Brain pericyte (primary cell): ENCODE measurements at places on chromosomes 5 and 9.
A peak's percentile ranks its signal among the peaks of the same experiment; 100 is the strongest.

GRCh38 chr5:16932401-16932800 is 3.7 kb downstream of the MYO10 start:
- DNase-seq: no peak

DNA sequence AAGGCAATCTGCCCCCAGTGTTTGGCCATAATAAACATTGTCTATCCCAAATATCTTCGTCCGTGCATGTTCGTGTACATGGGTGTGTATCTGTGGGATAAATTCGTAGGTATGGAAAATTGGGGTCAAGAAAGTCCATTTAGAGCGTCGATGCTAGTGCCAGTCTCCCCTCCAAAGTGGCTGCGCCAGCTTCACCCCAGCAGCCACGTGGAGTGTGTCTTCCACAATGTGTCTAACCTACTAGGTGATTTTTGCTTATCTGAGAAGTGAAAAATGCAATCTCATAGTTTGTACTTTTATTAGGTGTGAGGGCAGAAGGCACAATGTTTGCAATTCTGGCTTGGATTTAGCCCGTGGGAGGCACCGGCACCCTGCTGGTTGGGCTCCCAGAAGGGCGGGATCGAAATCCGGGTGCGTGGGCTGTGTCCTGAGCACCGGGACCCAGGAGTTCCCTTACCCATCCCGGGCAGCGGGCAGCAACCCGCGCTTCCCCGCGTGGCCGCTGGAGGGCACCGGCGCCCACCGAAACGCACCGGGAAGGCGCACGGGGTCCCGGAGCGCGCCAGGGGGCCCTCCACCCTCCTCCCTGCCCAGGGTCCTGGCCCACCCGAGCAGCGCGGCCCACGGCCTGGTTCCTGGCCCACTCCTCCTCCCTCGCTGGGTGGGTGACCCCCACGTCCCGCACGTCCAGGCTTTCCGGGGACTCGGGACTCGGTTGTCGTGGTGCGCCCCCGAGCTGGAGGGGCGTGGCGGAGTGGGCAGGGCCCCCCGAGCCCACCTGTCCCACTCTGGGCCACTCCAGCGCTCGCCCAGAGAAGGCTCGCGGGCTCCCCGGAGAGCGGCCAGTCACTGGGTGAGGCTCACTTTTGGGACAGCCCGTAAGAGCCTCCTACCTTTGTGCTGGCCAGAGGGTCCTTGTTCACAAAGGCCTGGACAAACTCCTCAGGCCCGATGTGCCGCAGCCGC is 55.4 kb upstream of the RNF130 start:
- DNase-seq: no peak

- DNase-seq: no peak
Observed at GRCh38 chr9:83458530-83458929, 79.7 kb downstream of the FRMD3 start.

DNA sequence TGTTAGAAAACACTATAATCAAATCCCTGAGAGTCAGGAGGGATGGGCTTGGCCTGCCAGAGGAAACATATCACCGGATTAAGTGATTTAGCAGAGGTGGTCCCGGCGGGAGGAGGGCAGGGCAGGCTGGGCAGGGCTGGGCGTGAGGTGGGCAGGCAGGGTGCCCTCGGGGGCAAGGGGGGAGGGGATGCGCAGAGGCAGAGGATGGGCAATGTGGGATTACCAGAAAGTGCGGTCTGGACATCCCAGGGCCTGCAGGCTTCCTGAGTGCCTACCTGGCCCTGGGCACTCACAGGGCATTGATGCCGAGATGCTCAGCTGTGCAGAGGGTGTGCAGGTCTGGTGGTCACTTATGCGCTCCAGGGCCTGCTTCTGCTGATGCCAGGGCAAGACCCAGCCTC is 115.2 kb downstream of the ADAMTS2 start:
- no peak for DNase-seq

- DNase-seq: no peak
Observed at GRCh38 chr5:62124266-62124665, 181.7 kb upstream of the KIF2A start.

GRCh38 chr5:86979811-86980411 is 287.8 kb upstream of the RASA1 start:
- DNase-seq: no peak

- no peak for DNase-seq
Observed at GRCh38 chr5:102760815-102761214, 5.7 kb downstream of the PAM start.

DNA sequence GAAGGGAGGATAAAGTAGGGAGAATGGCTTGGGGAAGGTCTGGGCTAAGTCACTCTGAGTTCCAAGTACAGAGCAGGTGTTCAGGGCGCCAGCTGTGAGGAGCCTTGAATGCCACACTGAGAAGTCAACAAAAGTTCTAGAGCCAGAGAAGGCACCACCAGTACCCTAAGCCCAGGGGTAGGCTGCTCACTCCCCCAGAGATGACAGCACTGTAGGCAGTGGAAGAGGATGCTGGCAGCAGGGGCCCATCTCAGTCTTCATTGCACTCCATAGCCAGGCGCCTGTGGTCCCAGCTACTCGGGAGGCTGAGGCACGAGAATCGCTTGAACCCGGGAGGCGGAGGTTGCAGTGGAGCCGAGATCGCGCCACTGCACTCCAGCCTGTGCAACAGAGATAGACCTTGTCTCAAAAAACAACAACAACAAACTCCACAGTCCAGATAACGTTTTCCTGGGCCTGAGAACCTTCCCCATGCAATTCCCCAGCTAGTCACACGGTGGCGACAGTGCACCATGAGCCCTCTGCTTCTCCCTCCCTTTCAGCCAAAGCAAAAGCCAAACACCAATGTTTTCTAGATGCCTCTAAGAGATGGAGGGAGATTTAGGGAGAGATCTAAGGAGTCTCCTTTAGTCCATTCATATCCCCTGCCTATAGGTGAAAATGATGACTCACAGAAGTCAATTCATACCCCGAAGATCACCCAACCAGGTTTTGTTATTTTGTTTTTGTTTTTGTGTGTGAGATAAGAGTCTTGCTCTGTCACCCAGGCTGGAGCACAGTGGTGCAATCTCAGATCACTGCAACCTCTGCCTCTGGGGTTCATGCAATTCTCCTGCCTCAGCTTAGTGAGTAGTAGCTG is 19.8 kb upstream of the NSD1 start:
- peak; percentile 43 for DNase-seq

DNA sequence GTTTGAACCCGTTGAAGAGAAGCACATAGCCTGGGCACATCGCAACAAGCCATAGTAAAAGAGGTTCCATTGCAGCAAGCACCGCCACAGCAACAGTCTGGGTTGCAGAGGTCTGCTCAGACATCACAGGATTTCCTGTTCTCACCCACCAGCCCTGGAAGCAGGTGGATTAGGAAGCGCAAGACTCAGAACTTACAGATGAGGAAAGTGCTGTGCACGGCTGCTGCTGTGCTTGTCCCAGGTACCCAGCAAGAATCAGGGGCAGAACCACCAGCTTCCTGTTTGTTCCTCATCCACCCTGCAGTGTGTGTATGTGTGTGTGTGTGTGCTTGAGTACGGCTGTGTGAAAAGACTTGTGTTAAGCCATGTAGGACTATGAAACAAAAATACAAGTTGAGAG is 124.7 kb upstream of the IRX2 start:
- DNase-seq: no peak

GRCh38 chr5:393846-394275 is 49.1 kb upstream of the EXOC3 start:
- no peak for DNase-seq

- no peak for DNase-seq
Observed at GRCh38 chr5:15966066-15966640, 213.4 kb downstream of the MARCHF11 start.

DNA sequence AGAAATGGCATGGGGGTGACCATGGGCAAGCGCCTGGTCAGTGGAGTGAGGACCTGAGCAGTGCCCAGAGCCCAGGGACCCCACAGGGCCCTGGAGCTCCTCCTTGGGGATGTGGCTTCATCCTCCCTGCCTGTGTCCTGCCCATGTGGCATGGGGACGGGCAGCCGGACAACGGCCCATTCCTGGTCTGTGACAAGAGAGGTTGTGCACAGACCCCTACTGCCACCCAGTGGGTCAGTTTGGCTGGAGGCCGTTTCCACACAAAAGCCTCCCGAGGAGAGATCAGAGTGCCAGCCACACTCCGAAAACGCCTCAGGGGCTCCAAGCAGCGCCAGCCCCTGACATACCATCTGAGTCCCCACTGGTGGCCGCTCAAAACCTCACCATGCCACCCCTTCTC is 19.8 kb downstream of the SLC6A18 start:
- no peak for DNase-seq
